ENCODE measurements at places on chromosomes 7 and 10. TPM values are rescaled to one million over a fixed set of nuclear protein-coding genes. Genes with fewer than 3 reads are reported as not detected.

DNA sequence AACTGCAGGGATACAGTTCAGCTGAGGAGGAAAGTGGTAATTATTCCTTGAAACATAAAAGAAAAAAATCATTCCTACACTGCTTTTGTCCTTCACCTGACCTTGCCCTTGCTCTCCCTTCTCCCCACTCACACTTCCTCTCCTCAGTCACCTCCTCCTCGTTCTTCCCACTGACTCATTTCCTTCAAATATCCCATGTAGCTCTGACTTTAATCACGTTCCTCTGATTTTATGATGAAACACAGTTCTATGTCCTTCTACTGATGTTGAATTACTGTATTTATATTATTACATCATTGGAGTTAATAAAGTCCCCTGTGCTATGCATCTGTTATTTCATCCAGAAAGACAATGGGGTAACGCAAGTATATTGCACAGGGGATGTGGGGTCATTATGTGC is 575.6 kb downstream of the POM121L12 start:
- H3K4me1 ChIP-seq, result no peaks in the 10 kb centered on the region
- no peaks in the 10 kb centered on the region for H3K27me3 ChIP-seq
- H3K36me3 ChIP-seq, result no peaks in the 10 kb centered on the region
- DNase-seq, result no peak
- H3K4me3 ChIP-seq, result no peak overlapping the region
- no peak overlapping the region for H3K27ac ChIP-seq

- H3K4me3 ChIP-seq, result no peak overlapping the region
- H3K27me3 ChIP-seq, result peaks cover 36% of the 10 kb centered on the region
- no peak overlapping the region for H3K27ac ChIP-seq
- H3K4me1 ChIP-seq, result peaks cover 7% of the 10 kb centered on the region
Measured at GRCh38 chr10:29621161-29621560, 13.6 kb downstream of the SVIL start.

DNA sequence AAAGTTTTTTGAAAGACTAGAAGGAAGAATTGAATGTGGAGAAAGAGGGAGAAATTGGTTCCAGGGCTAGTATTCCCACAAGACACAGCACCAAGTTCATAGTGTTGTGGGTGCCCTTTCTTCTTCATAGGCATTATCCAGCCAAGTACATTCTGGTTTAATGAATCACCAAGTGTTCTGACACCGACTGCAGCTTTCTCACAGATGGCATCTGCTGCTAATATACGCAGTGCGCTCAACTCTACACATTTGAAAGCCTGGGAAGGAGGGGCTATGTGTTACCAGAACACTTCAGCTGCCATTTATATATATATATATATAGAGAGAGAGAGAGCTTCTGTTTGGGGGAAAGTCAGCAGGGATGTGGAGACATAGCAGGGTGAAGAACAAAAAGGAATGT is 1168.4 kb downstream of the GATA3 start:
- no peaks in the 10 kb centered on the region for H3K27me3 ChIP-seq
- peak; percentile 11 for DNase-seq
- H3K36me3 ChIP-seq, result no peaks in the 10 kb centered on the region
- no peak overlapping the region for H3K27ac ChIP-seq
- peaks cover 7% of the 10 kb centered on the region for H3K4me1 ChIP-seq

- H3K36me3 ChIP-seq, result no peaks in the 10 kb centered on the region
- H3K4me3 ChIP-seq, result no peak overlapping the region
- no peak for DNase-seq
- no peak overlapping the region for H3K27ac ChIP-seq
- peaks cover 12% of the 10 kb centered on the region for H3K27me3 ChIP-seq
- H3K4me1 ChIP-seq, result no peaks in the 10 kb centered on the region
Measured at GRCh38 chr10:78071140-78071856, 37.6 kb downstream of the RPS24 start.

- H3K27ac ChIP-seq, result peak overlapping the region; percentile 100
- peaks cover 48% of the 10 kb centered on the region for H3K4me1 ChIP-seq
- no peaks in the 10 kb centered on the region for H3K27me3 ChIP-seq
- H3K4me3 ChIP-seq, result peak overlapping the region; percentile 92
- peaks cover 16% of the 10 kb centered on the region for H3K36me3 ChIP-seq
Measured at GRCh38 chr10:35194906-35195305, 68.3 kb downstream of the CREM start.

DNA sequence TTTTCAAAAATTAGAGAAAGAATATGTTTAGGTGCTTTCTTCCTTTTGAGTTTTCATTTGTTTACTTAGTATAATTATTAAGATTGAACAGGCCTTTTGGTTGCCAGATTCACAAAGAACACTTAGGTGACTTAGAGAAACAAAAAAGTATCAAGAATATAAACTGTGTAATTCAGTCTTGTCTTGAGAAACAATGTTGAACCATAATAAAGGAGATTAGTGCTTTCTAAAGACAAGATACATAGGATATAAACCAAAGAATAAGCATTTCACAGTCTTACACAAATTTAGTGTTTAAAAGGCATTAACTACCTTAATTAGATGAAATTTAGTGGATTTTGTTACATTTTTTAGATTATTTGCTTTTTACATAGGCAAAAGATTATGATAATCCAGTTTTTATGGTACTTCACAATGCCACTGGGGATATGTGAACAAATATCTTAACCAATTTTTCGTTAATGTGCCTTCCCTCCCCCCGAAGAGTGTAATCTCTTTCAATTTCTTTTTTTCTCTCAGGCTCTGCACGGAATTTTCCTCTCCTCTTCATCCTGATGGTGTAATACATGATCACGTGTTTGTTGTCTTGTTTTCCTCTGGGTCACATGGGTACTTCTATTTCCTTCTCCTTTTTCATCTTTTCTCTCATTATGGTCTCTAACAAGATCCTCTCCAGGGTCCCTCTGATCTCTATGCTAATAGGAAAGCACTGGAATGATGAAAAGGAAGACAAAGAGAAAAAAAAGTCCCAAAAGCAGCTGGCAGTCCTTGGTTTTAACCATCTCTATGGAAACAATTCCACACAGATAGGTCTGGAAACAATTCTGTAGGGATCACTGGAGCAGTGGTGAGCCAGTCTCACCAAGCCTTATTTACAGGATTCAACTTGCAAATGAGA is 3.7 kb upstream of the HNRNPH3 start:
- H3K36me3 ChIP-seq, result peaks cover 10% of the 10 kb centered on the region
- H3K4me3 ChIP-seq, result peak overlapping the region; percentile 81
- peak; percentile 75 for DNase-seq
- peaks cover 44% of the 10 kb centered on the region for H3K4me1 ChIP-seq
- H3K27me3 ChIP-seq, result peaks cover 9% of the 10 kb centered on the region

The MRPL32 gene
- total RNA-seq, result 59.6 TPM

The CLRN3 gene
- total RNA-seq, result not detected

DNA sequence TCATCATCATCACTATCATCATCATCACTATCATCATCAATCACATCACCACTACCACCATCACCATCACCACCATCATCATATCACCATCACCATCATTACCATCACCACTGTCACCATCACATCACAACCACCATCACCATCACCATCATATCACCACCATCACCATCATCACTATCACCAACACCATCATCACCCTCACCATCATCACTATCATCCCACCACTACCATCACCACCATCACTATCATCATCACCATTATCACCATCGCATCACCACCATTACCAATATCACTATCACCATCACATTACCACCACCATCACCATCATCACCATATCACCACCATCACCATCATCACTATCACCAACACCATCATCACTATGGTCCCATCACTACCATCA is 539.1 kb downstream of the PTPRN2 start:
- DNase-seq, result no peak
- H3K27me3 ChIP-seq, result no peaks in the 10 kb centered on the region
- H3K36me3 ChIP-seq, result no peaks in the 10 kb centered on the region
- no peak overlapping the region for H3K27ac ChIP-seq

DNA sequence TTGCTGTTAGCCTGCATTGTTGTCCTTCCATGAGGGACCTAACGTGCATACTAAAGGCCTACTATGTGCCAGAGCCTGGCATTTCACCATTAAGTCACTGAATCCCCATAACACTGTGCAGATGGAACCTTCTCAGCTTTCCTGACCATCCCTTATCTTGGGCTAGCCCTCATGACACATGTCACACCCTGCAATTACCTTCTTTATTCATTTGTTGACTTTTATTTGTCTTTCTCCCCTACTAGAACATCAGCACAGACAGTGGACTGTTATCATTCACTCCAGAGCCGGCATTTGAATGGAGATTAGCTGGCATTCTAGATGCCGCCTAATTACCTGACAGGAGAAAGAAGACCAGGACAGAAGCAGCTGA is 471.1 kb upstream of the GALNT17 start:
- no peaks in the 10 kb centered on the region for H3K4me1 ChIP-seq
- no peak overlapping the region for H3K27ac ChIP-seq
- no peak overlapping the region for H3K4me3 ChIP-seq
- peaks cover 2% of the 10 kb centered on the region for H3K27me3 ChIP-seq

DNA sequence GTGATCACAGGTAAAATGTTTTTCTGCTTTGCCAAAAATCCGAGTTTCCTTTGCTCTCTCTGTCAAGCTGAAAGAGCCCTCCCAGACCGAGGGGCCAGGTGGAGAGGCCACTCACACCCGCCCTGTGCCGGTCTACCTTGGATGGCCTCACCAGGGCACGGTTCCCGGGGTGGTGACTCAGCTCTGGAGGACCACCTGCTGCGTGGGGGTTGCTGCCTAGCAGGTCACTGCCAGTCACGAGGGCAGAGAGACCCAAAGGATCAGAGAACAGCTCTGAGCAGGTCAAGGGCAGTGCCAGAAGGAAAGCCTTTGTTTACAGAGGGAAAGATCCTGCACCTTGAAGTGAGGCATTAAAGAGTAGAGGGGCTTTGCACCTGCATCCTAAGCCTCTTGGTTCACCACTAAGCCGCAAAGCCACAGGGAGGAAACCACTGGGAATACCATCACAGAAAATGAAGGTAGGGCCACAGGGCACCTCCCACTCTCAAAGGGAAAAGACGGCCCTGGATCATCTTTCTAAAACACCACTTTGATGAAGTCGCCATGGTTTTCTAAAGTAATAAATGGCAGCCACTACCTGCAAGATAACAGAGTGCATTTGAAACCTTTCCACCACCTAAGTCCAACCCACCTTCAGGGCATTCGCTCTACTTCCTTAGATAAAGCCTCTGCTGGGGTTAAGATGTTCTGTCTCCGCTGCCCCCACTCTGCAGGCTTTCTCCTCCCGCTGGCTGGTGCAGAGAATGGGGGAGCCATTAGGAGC is 160.3 kb upstream of the KLF14 start:
- H3K4me3 ChIP-seq, result peak overlapping the region; percentile 99
- peak overlapping the region; percentile 94 for H3K27ac ChIP-seq
- peak; percentile 70 for DNase-seq
- peaks cover 81% of the 10 kb centered on the region for H3K27me3 ChIP-seq
- H3K36me3 ChIP-seq, result peaks cover 84% of the 10 kb centered on the region

DNA sequence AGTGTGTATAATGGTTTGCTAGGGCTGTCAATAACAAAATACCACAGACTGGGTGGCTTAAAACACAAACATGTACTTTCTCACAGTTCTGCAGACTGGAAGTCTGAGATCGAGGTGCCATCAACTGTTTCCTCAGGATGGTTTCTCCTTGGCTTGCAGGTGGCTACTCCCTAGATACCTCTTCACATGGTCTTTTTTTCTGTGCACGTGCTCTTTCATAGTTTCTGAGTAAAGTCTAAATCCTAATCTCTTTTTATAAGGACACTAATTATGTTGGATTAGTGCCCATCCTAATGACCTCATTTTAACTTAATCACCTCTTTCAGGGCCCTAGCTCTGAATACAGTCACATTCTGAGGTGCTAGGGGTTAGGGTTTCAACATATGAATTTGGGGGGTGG is 65.9 kb downstream of the AMPH start:
- H3K36me3 ChIP-seq, result no peaks in the 10 kb centered on the region
- peaks cover 5% of the 10 kb centered on the region for H3K4me1 ChIP-seq
- no peak overlapping the region for H3K27ac ChIP-seq
- no peaks in the 10 kb centered on the region for H3K27me3 ChIP-seq
- no peak for DNase-seq
- no peak overlapping the region for H3K4me3 ChIP-seq

- peaks cover 3% of the 10 kb centered on the region for H3K27me3 ChIP-seq
- DNase-seq, result peak; percentile 70
- H3K36me3 ChIP-seq, result peaks cover 25% of the 10 kb centered on the region
- H3K27ac ChIP-seq, result peak overlapping the region; percentile 97
Measured at GRCh38 chr7:92695308-92696261, 105.4 kb upstream of the FAM133B start.

The HOXA2 gene
- total RNA-seq, result not detected

GRCh38 chr7:45420843-45421495 is 153.2 kb upstream of the ADCY1 start:
- no peak overlapping the region for H3K27ac ChIP-seq
- no peak overlapping the region for H3K4me3 ChIP-seq
- H3K36me3 ChIP-seq, result no peaks in the 10 kb centered on the region
- DNase-seq, result no peak

The C10orf62 gene
- total RNA-seq, result not detected

DNA sequence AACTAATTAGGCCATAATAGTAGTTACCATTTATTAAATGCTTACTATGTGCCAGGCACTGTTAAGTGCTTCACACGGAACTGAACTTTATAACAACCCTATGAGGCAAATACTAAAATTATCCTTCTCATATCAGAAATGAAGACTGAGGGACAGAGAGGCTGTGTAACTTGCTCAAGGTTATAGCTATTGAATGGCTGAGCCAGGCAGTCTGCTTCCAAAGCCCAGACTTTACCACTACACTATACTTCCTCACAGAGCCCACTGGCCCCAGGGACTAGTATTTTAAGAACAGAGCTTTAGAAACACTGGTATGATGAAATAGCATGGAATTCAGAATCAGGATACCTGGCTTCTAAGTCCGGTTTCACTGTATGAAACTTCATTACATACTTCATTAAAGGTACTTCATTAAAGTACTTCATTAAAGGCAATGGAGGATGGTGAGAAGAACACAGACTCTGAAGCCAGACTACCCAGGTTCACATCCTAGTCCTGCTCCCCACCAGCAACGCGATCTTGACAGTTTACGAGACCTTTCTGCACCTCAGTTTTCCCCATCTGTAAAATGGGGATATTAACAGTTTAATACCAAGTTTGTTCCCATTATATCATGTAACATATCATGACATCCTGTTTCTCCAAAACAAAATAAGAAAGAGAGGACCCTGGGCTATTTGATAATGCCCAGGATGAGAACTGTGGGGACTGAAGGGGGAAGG is 19.6 kb downstream of the ANXA11 start:
- no peak for DNase-seq

DNA sequence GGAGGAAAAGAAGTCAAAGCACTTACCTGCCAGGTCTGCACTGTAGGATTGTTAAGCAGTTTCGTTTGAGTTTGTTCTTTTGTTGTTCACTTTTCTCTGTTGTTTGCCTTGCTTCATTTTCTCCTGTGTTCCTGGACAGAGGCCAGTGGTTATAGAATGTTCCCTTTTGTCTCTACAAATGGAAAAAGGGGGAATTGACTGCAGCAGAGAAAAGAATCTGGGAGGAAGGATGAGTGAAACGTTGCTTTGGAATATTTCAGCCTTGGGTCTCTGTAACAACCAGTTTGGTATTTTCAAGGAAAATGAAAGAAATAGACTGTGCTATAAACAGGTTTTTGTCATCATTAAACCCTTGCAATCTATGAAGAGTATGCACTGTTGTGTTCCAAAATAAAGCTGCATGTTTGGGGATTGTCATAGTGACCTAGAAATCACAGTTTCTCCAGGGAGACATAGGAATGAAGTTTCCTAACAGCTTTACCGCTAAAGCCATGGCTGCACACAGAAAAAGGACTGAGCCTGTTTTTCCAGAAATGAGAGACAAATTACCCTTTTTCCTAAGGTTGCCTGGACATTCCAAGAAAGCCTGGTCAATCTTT is 60.8 kb upstream of the HABP2 start:
- H3K4me1 ChIP-seq, result peaks cover 35% of the 10 kb centered on the region
- no peak overlapping the region for H3K4me3 ChIP-seq
- peak overlapping the region; percentile 10 for H3K27ac ChIP-seq
- no peaks in the 10 kb centered on the region for H3K36me3 ChIP-seq
- DNase-seq, result peak; percentile 37

Data from HFFc6 (cell line).